ENCODE measurements at places on chromosomes 12 and 14. TPM values are rescaled to one million over a fixed set of nuclear protein-coding genes. Genes with fewer than 3 reads are reported as not detected.

DNA sequence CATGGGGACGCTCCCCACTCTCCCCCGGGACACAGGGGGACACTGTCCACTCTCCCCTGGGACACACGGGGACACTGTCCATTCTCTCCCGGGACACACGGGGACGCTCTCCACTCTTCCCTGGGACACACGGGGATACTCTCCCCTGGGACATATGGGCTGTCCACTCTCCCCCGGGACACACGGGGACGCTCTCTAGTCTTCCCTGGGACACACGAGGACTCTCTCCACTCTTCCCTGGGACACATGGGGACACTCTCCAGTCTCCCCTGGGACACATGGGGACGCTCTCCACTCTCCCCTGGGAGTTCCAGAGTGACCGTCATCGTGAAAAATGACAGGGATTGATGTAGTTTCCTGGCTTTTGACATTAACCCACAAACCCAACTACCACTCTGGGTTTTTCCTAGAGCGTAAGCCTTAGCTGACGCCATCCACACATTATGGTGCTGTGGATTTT, 3.0 kb upstream of the P2RX2 start:
- no peak for DNase-seq

GRCh38 chr12:30067146-30067545, 283.4 kb upstream of the TMTC1 start:
- DNase-seq, result no peak

FMNL3 gene
- total RNA-seq, result 20.3 TPM

GLIPR1L2 gene
- not detected for total RNA-seq

TMEM233 gene
- total RNA-seq, result not detected

PPFIA2 gene
- 0.42 TPM for total RNA-seq

GRCh38 chr14:91586410-91586809, 76.3 kb upstream of the PPP4R3A start:
- DNase-seq, result no peak

GRCh38 chr12:27319409-27319808, 13.2 kb upstream of the BMAL2 start:
- DNase-seq, result no peak

TRPV4 gene
- not detected for total RNA-seq

DNA sequence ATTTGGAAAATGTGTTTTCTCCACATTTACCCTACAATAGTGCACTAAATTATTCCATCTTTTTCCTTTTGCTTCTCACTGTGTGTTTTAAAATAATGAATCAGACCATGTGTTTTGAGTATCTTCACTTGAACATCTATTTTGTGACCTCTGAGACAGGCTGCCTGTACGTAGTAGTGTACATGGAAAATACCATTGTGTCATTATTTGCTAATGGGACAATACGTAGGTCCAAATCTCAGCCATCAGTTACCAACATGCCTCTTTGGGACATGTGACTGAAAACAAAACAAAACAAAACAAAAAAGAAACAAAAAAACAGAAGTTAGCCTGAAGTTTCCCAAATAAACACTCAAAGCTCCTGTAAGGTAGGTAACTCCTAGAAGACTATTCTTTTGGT, 7.1 kb upstream of the MYF6 start:
- DNase-seq, result no peak

DNA sequence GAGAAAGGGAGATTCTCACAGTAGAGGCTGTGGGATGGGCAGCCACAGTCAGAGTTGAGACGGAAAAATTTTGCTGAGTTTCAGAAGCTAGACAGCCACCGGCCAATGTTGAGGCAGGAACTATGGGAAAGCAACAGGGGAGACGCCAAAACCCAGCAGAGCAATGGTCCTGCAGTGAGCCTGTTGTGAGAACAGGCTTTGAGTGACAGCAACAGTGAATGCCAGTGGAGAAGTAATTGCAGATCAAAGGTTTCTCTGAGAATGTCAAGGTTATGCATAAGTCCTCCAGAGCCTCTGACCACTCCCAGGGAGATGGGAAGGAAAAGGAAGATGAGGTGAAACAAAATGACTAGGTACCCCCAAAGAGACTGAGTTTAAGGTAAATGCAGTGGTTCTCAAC, 54.2 kb upstream of the DAAM1 start:
- no peak for DNase-seq

DNA sequence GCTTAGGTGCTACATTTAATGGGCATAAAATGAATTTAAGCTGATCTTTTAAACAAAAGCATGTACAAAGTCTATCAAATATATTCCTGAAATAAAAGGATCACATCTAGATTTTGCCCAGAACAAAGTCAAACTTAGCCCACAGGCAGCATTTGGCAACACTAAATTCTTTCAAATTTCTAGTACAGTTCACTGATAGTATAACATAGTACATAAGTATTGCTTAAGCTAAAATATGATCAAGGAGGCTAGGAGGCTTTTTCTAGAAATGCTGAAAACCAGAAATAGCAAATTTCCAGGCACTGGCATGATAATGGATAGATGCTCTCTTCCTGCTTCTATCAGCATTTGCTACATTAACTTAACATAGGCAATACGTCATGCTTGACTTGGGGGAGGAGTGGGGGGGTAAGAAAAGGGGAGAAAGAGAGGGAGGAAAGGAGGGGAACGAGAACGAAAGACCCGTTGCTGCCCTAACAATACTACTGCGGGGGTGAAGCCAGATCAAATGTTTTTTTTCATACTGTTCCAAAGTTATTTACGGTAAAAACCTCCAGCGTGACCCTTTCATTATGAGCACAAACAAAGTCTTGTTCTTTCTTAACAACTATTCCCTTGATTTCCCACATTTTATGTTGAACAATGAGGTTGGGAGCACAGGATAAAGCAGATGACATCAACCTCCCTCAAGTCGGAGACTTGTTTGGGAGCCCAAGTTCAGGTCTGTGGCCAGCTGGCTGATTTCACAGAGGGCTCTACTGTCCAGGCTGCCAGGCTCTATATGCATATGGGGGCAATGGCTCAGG, 10.6 kb downstream of the TMED10 start:
- no peak for DNase-seq

TEX22 gene
- 0.56 TPM for total RNA-seq

SYCP3 gene
- 0.22 TPM for total RNA-seq
